NCI-H2171 treated with DMSO at 0.1 percent for 48 hours (cell line): ENCODE measurements at places on chromosomes 3 and 15.

- DNase-seq, result no peak
Measured at GRCh38 chr15:51620122-51620521, 2.4 kb downstream of the DMXL2 start.

DNA sequence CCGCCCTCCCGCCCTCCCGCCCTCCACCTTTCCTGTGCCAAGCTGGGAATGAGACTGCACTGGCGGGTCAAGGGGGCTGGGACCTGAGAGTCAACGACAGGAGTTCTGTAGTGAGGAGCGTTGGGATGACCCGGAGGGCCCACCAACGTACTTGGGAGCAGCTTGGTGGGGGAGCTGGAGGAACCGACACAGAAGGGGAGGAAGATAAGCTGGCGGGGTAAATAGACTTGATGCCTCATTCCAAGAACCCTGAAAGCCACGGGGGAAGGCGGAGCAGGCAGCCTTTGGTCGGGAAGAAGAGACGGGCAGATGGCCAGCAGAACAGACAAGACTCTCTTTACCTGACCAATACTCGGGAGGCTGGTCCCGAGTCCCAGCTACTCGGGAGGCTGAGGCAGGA lies 277 bp downstream of the FMN1 start:
- peak; percentile 50 for DNase-seq

DNA sequence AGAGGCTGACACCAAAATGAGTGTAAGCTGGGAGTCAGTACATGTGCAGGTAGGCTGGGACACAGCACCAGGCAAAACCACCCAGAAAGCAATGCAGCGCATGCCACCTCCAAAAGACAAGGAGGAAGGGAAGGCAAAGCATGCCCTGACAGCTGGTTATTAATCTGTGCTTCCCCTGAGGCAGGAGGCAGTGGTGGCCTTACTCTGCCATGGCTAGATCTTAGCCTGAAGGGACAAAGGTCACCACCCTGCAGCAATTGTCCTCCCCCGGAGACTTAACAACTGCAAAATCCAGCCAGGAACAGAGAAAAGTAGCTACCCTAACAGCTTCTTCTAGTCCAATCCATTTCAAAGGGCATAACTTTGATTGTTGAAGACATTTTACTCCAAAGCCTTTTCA lies 73.7 kb downstream of the PLD1 start:
- no peak for DNase-seq

GRCh38 chr3:151675858-151676615 lies 57.7 kb upstream of the AADACL2 start:
- no peak for DNase-seq

DNA sequence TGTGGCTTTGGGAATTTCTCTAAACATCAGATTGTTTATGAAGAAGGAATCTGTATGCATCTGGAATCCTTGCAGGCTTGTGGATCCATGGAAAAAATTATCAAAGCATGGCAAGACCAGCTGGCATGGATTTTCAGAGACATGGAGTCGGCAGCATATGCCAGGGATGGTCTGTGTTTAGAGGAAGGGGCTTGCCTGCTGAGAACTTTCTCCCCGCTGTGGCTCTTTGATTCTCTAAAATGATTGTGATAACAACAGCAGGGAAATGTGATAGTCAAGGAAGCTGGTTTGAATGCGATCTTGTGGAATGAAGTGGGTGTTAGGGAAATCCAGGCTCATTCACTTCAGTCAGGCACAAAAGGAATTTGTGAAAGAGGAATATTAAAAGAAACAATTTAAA lies 245.7 kb upstream of the THRB start:
- peak; percentile 86 for DNase-seq

DNA sequence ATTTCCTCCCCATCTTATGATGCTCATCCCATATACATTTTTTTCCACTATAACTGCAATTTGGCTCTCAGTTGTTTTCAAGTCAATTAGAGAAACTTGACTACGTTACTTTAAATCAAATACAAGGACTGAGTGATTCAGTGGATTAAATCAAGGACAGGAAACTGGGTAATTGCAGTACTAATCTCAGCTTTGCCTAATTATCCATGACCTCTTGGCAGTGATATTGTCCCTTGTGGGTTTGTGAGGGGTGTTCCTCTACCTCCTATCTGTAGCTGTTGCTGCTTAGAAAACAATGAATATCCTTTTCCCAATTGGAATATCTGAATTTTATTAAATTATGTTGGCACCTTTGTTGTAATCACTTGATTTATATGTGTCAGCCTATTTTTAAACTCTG lies 79.4 kb downstream of the ZPLD1 start:
- DNase-seq, result no peak

DNA sequence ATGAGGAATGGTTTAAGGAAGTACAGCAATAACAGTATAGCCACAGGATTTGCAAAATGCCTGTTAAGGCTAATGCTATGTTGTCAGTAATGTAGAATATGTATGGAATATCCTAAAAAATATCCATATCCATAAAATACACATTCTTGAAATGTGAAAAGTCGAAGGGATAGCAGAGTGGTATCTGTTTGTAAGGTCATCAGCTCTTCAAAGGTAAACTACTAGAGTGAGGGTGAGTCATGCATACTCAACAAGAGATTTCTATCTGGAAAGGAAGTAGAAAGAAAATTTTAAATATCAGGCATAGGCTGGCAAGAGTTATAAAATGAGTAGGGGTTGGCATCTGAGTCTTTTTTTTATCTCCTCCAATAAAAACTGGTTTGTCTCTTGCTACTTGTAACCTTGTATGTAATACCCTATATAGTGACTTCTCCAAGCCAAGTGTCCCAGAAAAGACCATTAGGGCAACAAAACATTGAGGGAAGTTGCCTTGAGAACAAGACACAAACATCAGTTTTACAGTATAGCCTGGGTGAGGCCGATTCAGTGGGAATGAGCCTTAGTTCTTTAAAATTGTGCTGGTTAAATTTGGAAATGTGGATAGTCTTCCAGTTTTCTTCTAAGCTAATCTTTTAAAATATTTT lies 103.1 kb downstream of the SPATA16 start:
- DNase-seq, result no peak
